ENCODE measurements at places on chromosomes 11 and 22.

- DNase-seq: no peak
Measured at GRCh38 chr11:29023761-29024160, 915.6 kb downstream of the METTL15 start.

DNA sequence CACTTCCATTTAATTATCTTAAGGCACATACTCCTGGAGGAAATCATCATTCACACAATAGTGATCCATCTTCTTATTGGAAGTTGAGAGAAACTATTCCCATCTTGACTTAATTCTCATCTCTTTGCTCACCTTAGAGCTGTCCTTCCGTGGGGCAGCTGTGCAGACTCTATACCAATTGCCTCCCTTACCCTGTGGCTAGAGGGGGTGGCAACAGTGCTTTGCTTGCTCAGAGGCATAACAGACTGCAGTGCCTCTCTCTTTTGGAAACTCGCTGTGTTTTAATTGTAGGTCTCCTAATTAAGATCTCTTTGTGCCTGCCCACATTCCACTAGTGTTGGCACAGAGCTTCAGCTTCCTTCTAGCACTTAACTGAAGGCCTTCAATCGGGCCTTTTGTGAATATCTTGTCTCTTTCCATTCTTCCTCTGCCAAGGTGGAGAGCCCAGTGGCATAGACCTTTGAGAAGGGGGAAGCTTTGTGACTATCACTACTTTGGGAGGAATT, 5.5 kb downstream of the KMT2A start:
- DNase-seq: no peak

DNA sequence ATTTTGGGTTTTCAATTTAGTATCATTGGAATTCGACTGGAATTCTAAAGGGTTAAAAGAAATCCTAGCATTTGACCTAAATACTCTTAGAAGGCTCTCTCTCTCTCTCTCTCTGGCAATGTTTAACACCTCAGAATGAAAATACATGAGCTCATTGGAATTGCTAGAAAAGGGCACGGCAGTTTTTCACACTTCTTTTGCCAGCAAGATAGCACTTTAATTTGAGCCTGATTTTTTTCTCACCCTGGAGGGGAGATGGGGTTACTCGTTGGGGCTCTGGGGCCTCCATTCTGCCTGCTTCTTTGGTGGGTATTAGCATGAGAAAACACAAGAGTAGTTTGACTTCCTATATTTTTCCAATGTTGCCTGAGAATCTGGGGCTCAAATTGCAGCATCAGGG, 22.8 kb upstream of the CLMP start:
- DNase-seq: no peak

DNA sequence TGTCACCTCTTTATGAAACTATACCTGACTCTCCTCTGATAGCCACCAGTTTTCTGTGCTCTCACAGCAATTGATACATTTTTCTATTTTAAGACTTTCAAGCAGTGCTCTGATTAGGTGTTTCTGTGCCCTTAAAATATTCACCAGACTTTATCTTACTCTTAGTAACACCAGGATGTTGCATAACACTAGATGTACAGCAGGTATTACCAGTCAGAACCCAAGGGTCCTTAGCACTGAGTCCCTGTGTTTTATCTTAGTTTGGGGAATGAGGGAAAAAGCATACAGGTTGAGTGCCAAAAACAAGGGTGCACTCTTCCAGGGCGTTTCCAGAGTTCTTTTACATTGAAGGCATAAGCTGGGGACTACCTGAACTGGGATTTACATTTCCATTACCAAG, 51.4 kb downstream of the COPB1 start:
- DNase-seq: no peak

DNA sequence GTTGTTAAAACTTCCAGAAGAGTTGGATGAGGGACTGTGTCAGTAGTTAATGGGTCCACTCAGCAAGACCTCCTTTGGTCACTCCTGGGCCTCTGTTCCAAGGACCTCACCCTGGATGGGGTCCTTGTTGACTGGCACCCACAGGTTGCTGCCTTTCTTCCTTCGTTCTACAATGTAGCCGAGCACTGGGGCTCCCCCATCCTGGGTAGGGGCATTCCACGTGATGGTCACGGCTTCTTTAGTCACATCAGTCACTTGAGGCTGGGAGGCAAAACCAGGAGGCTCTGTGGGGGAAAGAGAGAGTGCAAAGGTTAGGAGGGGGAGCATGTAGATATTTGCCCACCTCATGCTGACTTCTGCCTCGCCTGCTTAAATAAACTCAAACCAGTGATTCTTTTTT, 12.0 kb downstream of the TMEM86A start:
- no peak for DNase-seq

DNA sequence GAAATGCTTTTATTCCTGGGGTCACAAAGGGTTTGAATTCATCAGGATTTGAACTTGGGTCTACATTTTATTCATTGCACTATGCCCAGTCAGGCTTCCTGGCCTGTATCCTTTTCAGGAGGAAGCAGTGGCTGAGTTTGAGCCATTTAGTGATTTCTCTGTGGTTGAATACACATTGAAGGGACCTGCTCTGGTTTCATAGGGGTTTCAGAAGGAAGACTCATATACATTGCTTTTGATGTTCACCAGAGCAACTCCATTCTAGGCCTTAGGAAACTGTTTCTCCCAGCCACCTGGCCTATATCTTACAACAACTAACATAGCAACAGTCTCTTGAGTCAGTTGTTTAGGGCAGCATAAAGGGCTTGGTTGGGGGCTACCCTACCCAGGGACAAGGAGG, 165.7 kb downstream of the INSC start:
- no peak for DNase-seq

DNA sequence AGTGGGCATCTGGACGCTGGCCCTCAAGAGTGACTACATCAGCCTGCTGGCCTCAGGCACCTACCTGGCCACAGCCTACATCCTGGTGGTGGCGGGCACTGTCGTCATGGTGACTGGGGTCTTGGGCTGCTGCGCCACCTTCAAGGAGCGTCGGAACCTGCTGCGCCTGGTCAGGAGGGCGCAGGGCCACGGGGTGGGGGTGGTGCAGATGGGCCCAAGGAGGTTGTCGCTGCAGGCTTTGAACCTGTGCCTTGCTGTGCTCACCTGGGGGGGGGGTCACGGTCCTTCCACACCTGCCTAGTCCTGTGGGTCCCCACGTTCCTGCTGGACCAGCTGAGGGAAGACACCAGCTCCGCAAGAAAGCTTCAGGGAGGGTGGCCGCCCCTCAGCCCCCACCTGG, 3.5 kb downstream of the CD151 start:
- no peak for DNase-seq

GRCh38 chr22:40113696-40114095, 64.0 kb upstream of the TNRC6B start:
- no peak for DNase-seq

Measured in ovary (tissue), 10 donors.